ENCODE measurements at places on chromosomes 1 and 21.

DNA sequence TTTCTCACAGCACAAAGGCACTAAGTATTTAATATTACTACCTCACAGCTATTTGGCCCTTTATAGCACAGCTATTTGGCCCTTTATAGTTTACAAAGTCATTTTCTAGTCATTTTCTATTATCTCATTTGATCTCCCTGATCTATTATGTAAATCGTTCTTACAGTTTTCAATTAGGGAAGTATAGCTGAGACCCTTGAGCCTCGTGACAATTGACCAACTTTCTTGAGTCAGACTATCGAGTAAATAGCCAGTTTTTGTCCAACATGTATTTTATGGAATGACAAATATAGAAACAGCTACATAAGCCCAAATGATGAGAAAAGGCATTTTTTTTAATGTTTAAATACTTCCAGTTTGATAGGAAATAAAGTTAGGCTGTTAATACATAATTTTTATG, 7.0 kb upstream of the ANGPTL1 start:
- DNase-seq, result no peak

- no peak for DNase-seq
Measured at GRCh38 chr1:204621396-204621795, 64.1 kb downstream of the LRRN2 start.

DNA sequence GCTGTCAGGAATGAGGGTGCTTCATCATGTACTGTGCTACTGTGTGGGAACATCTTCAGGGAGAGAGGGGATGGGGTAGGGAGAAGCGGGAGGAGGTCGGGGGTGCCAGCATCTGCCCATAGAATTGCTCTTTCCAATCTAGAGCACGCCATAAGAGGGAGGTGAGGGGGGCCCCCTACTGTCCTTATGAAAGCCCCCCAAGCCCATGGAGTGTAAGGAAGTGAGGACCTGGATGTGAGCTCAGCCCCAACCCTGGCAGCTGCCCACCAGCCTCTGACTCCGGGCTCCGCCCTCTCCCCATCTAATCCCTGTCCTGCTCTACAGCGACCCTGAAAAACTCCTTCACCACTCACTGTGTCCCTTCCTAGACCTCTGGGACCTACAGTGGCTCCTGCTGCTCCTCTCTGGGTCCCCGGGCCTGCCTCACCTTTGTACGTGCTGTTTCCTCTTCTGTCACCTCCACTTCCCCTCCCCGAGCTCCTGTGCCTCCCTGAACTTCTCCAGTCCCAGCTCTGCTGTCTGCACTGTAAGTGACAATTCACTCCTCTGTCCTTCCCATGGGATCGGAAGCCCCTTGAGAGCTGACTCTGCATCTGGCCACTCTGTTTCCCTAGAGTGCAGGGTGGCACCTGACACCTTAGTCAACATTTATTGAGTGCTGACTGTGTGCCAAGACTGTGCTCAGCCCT, 269.4 kb downstream of the PTPRU start:
- no peak for DNase-seq

DNA sequence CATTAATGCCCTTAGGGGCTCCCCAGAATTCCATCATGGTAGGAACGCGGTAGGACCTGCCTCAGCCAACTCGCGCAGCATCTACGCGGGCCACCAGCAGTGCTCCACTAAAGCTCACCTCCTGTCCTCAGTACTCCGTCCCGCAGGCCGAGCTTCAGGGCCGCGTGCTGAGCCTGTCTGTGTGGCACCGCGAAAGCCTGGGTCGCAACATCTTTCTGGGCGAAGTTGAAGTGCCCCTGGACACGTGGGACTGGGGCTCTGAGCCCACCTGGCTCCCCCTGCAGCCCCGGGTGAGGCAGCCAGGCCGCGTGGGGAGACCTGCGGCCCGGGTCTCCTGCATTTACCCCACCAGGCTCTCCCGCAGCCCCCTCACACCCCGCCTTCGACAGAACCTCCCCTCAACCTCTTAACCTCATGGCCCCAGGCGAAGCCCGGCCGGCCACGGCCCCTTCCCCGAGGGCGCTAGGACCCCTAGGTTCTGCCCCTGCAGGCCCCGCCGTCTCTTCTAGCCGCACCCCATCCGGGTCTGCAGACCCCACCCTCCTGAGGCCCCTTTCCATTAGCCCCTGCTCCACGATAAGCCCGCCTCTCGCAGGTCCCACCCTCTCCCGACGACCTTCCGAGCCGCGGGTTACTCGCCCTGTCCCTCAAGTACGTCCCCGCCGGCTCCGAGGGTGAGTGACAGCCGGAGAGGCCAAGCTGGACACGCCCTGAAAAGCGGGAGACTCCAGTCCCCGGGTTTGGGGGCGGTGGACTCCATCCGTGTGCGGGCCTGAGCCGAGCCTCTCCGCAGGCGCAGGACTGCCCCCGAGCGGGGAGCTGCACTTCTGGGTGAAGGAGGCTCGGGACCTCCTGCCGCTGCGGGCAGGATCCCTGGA, 9.1 kb downstream of the SYTL1 start:
- no peak for DNase-seq
